ENCODE measurements at places on chromosomes 16 and 17. TPM values are rescaled to one million over a fixed set of nuclear protein-coding genes. Genes with fewer than 3 reads are reported as not detected.

MYH1 gene
- not detected for total RNA-seq

LRRC37A gene
- 0.81 TPM for total RNA-seq

ACSM5 gene
- total RNA-seq, result 0.44 TPM

KRTAP16-1 gene
- total RNA-seq, result not detected

FLOT2 gene
- 191 TPM for total RNA-seq

METTL23 gene
- total RNA-seq, result 16.9 TPM

FAM222B gene
- 13.6 TPM for total RNA-seq

TMEM238L gene
- not detected for total RNA-seq

ANKRD40CL gene
- total RNA-seq, result not detected

C16orf46 gene
- not detected for total RNA-seq

CD300H gene
- not detected for total RNA-seq

SDR42E2 gene
- not detected for total RNA-seq

ZNF500 gene
- total RNA-seq, result 5.0 TPM

COL1A1 gene
- 45.2 TPM for total RNA-seq

Measured in bladder microvascular endothelial cell (primary cell).